ENCODE measurements at places on chromosomes 1 and 21.

GRCh38 chr1:164360265-164360664, 198.7 kb upstream of the PBX1 start:
- no peak for DNase-seq

- DNase-seq = no peak
Measured at GRCh38 chr1:78222225-78222959, 176.6 kb downstream of the GIPC2 start.

- no peak for DNase-seq
Measured at GRCh38 chr1:236301080-236301957, 19.6 kb upstream of the ERO1B start.

- no peak for DNase-seq
Measured at GRCh38 chr1:63342402-63342801, 20.0 kb downstream of the FOXD3 start.

GRCh38 chr1:230910755-230911117, 42.4 kb upstream of the C1orf198 start:
- DNase-seq = no peak

DNA sequence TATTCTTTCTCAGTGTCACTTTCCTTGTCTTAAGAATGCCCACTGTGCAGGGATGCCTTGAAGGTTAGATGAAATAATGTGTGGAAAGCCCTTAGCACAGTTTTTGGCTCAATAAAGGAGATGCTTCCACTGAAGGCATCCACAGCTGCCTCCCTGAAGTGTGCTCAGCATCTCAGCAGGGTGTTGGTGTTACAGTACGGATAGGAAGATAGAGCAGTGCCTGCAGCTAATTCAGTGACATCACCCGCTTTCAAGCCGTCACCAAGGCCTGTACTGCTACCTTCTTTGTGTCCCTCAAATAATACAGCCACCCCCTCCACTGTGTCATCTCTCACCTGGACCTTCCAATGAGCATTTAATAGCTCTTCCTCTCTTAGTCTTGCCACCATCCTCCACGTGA, 59.0 kb downstream of the NDUFS5 start:
- no peak for DNase-seq

- DNase-seq = no peak
Measured at GRCh38 chr1:228984107-228984506, 248.8 kb downstream of the RHOU start.

DNA sequence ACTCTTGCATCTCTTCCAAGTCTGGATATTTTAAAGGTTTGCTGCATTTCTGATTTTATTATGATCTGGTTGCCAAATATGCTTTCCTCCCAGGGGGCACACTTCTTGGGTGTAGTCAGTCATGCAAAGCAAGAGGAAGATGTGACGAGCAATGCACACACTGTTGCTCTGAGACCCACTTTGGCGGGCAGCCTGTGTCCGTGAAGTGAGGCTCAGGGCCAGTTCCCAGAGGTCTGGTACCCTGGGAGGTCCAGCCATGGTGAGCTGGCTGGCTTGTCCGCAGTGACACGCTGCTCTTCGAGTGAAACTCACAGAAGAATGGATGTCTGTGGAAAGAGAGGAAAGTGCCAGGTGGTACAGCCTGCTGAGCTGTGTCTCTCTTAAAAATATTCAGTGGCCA, 52.8 kb upstream of the EDN2 start:
- DNase-seq = no peak

- DNase-seq = no peak
Measured at GRCh38 chr21:35854281-35854680, 206.0 kb downstream of the SETD4 start.

GRCh38 chr1:15997637-15998280, 6.3 kb upstream of the SRARP start:
- DNase-seq = no peak

Measured in bone marrow (tissue), 2 donors.